GM18507 (cell line): ENCODE measurements at places on chromosomes 6 and 20.

DNA sequence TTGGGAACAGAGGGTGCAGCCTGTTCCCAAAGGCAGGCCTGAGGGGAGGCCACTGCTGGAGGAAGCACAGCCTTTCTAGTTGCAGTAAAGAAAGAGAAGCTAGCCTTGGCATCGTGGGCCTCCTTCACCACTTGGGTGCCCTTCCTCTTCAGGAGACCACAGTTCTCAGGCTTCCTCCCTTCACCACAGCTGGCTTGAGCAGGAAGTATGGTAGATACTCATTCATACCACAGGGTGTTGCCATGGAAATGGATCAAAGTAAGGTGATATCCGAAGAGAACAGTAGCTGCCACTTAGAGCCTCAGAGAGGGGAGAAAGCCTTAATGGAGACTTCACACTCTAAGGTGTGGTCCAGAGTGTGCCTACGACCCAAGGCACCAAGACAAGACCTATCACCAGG lies 120.4 kb upstream of the RIPOR2 start:
- DNase-seq: no peak

DNA sequence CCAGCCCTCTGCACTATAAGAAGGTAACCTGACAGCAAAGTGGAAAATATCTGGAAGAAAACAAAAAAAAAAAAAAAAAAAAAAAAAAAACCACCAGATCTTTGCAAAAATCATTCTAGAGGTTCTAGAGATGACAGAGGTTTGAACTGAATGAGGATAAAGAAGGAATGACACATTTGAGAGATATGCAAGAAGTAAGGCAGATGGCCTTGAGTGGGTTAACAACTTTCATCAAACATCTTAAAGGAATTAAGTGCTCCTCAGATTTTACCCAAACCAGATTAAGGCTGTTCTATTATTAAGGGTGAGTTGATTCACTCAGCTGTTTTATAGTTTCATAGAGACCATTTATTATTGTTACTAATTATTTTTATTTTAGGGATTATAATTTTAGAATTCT lies 62.0 kb downstream of the RSPO3 start:
- DNase-seq: no peak

- DNase-seq: no peak
Measured at GRCh38 chr6:150590446-150590845, 9.2 kb upstream of the PLEKHG1 start.

DNA sequence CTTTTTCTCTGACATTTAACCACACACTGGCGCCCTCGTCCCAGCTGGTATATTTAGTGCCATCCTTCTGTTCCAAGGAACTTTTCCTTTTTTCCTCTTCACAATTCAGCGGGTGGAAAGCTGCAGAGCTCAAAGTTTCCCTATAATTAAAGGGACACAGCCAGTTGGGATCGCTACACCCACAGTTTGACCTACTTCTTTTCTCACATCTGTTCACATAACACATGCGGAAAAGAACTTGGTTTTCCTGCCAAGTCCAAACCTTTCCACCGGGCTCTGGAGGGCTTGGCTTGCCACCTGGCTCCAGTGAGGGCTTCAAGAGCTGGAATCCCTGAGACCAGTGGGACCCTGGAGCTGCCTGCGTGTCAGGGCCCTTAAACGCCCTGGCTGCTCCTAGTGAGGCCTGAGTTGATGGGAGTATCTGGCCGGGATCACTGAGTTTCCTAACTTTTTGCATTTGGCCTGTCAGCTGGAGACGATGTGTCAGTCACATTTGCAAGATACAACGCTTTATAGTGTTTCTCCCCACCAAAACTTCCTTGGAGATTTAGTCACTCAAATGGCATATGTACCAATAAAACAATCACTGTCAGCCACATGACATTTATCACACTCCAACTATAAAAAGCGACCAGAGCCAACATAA lies 176.0 kb downstream of the SASH1 start:
- DNase-seq: no peak

GRCh38 chr6:16939839-16940238 lies 162.0 kb upstream of the STMND1 start:
- DNase-seq: no peak

DNA sequence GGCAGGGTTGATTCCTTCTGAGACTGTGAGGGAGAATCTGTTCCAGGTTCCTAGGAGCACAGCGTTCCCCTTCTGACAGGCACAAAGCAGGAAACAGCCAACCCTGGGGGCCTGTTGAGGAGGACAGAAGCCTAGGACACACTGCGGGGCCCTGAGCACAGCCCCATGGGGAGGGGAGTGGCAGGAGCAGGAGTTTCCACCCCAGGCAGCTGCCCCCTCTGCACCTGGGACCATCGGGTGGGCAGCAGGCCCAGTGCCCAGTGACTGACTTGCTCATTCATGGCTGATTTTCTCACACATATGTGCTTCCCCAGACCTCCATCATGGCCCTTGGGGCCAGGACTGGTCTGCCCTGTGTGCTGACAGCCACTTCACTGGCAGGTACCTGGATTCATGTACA lies 6.2 kb upstream of the SLC22A1 start:
- DNase-seq: no peak

DNA sequence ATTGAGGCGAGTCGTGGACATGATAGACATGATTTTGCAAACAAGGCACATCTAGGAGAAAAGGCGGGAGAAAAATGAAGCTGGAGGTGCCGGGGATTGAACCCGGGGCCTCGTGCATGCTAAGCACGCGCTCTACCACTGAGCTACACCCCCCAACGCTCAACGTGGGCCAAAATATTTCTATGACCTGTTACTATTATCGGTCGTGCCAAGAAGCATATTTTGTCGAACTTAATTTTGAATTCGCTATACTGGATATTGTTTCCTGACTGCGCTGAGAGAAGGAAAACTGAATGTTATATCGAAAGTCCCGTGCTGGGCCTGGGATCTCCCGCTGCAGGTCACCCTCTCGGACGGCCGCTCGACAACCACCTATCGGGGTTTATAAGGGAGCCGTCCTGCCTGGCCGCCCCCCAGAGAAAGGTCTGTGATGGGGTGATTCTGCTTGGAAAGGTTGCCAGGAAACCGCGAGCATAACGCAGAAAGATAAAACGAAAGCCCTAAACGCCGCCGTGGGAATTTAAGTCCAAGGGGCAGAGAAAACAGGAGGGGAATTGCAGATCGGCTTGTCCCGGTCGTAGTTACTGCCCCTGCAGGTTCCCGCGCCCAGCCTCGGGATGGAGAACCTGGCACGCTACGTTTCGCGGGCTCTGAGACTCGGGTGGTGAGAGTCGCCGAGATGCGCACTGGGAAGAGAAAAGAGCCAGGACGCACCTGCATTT lies 60.0 kb downstream of the TRIM27 start:
- peak; percentile 18 for DNase-seq

- DNase-seq: no peak
Measured at GRCh38 chr6:14326774-14327173, 209.2 kb downstream of the CD83 start.

GRCh38 chr6:13248053-13248452 lies 80.3 kb downstream of the TBC1D7 start:
- no peak for DNase-seq

DNA sequence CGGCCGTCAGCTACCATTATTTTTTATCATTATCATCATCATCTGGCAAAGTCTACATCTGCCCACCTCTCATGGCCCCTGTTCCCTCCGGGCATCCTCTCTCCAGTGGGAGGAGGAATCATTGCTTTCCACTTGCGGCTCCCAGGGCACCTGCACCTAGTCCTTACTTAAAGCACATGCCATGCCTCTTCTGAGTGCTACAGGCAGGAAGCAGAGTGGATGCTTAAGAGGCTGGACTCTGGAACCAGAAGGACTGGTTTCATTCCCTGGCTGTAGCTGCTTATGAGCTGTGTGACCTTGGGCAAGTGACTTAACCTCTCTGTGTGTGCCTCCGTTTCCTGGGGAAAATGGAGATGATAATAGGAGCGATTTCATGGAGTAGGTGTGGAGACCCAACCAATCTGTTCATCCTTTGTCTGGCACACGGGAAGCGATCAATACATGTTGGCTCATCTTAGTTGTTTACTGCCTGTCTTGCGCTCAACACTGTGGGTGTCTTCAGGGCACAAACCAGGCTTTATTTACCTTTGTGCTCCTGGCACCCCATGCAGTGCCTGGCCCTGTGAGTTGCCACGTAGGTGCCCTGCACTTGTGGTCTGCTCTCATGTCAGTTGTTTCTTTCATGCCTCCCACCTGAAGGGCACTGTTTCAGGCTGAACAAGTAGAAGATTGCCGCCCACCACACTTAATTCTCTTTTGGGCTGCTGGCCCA lies 317.0 kb upstream of the SULF2 start:
- no peak for DNase-seq

GRCh38 chr6:44005507-44005903 lies 121.7 kb downstream of the MRPL14 start:
- no peak for DNase-seq

DNA sequence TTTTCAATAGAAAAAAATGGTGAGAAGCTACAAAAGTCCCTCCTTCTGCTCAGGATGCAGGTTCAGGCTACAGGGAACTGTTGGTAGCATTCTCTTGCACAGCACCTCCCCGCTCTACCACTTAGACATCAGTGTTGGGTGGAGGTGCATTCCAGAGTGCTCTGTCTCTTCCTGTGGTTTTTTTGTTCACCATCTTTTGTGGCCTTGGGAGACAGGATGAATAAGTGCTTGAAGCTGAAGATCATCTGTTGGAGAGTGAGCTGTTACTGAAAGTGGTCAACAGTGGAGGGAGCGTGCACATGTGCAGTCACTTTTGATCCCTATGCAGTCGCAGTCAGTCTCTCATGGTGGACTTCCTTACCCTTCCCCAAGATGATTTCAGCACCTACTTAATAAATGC lies 16.6 kb upstream of the BTBD3 start:
- DNase-seq: no peak

DNA sequence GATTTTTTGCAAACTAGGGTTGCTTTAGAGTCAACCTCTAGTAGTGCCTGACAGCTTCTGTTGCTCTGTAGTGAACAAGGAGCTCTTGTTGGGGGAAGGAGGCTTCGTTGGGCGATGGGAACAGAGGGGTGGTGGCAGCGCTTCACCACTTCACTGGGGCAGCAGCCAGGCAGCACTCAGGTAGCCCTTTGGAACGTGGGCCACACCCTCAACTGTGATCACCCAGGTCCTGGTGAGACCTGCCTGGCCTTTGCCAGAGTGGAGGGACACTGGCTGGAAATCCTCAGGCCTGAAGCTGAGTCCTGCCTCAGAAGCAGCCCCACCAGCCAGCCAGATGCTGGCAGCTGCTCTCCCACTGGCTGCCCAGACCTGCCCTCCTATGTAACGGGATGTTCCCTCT lies 10.4 kb upstream of the EDN3 start:
- no peak for DNase-seq

- no peak for DNase-seq
Measured at GRCh38 chr20:37729452-37729851, 35.6 kb downstream of the CTNNBL1 start.

DNA sequence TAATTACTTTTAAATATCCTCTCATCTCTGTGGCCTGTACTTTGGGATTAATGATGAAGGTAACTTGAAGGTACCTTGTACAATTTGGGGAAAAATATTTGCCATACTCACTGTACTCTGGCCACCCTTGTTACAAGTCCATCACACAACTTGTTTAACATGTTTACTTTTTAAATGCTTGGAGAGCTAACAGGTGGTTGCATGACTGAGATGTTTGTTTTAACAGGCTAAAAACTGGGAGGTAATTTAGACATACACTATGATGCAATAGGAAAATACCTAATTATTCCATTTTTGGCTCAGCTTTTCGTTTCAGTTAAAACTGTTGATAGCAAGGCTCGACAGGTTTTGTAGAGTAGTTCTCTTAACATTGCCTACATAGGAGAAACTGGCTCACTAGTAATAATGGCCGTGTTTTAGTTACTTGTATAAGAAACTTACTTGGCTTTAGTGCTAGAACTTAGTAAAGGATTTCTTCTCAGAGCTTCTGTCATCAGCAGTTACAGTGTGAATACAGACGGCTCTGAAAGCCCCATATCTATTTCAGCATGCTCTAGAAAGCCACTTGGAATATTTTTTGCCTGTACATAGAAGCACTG lies 489.8 kb upstream of the SOX4 start:
- DNase-seq: no peak

- DNase-seq: no peak
Measured at GRCh38 chr6:163414946-163415619, 565 bp downstream of the QKI start.

GRCh38 chr6:36000451-36000850 lies 24.0 kb downstream of the SLC26A8 start:
- DNase-seq: no peak

DNA sequence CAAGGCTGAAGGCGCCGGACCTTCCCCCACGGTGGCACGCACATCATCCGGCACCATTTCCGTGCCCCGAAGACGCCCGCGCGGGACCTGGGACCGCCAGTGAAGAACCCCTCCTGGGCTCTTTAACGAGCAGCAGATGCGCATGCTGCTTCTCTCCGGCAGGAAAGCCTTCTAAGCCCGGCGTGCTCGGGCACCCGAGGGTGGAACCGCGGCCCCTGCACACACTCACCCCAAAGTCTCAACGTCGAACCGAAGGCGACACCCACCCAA lies 240 bp downstream of the FOXQ1 start:
- DNase-seq: no peak

DNA sequence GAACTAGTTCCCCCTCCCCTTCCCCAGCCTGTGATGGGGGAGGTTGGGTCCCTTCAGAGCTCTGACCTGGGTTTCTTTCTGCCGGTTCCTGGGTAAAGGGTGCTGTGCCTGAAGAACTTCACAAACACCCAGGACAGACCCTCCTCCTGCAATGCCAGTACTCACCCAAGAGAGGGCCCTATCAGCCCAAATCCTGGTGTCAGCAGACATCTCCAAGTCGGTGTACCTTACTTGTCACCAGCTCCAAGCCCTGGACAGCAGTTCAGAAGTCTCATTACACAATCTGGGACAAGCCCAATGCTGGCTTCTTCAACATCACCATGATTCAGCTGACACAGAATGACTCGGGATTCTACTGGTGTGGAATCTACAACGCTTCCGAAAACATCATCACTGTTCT lies 467 bp downstream of the TREML4 start:
- DNase-seq: no peak

DNA sequence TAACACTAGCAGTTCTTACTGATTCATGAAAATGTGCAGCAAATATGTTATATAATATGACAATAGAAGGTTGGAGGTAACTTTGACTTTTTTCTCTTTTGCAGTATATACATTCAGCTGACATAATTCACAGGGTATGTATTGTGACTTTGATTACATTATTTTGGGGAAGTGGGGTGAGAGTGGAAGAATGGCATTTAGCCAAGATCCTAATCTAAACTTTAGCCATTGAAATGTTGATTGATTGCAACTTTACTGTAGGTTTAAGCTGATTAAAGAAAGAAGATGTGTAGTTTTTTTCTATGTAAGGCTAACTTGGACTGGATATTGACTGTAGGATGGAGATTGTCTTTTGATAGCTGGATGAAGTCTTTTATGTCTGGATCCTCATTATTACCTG lies 46.0 kb downstream of the MAPK14 start:
- no peak for DNase-seq

GRCh38 chr6:81396916-81397315 lies 355.6 kb downstream of the TENT5A start:
- no peak for DNase-seq

GRCh38 chr20:5844063-5844681 lies 94.0 kb downstream of the SHLD1 start:
- DNase-seq: peak; percentile 45

- no peak for DNase-seq
Measured at GRCh38 chr6:139287868-139288267, 3.9 kb downstream of the TXLNB start.

- no peak for DNase-seq
Measured at GRCh38 chr6:76264468-76264867, 192.0 kb upstream of the IMPG1 start.

- no peak for DNase-seq
Measured at GRCh38 chr20:48474022-48474421, 353.8 kb downstream of the PREX1 start.

GRCh38 chr6:8269872-8270454 lies 165.4 kb downstream of the SLC35B3 start:
- no peak for DNase-seq
